ENCODE measurements at places on chromosomes 4 and X. TPM values are rescaled to one million over a fixed set of nuclear protein-coding genes. Genes with fewer than 3 reads are reported as not detected.
A peak's percentile ranks its signal among the peaks of the same experiment; 100 is the strongest.

The CFAP99 gene
- total RNA-seq, result 0.82 TPM

- H3K27me3 ChIP-seq, result no peaks in the 10 kb centered on the region
- no peak for DNase-seq
- H3K4me3 ChIP-seq, result no peak overlapping the region
These were observed 118.9 kb downstream of the CEP44 start for GRCh38 chr4:174402470-174403176.

The TMPRSS11A gene
- not detected for total RNA-seq

- H3K36me3 ChIP-seq, result peaks cover 26% of the 10 kb centered on the region
- peak overlapping the region; percentile 10 for H3K27ac ChIP-seq
- peaks cover 8% of the 10 kb centered on the region for H3K4me1 ChIP-seq
- H3K27me3 ChIP-seq, result no peaks in the 10 kb centered on the region
- DNase-seq, result no peak
These were observed 35.1 kb downstream of the FAM114A1 start for GRCh38 chr4:38902695-38903094.

The ADGRA3 gene
- total RNA-seq, result 76.7 TPM

GRCh38 chr4:1557221-1557597 is 126.9 kb downstream of the FAM53A start:
- no peaks in the 10 kb centered on the region for H3K36me3 ChIP-seq
- no peaks in the 10 kb centered on the region for H3K4me1 ChIP-seq
- H3K27ac ChIP-seq, result no peak overlapping the region

Data from transverse colon (tissue), 4 donors.